ENCODE measurements at places on chromosomes 7 and 10.

DNA sequence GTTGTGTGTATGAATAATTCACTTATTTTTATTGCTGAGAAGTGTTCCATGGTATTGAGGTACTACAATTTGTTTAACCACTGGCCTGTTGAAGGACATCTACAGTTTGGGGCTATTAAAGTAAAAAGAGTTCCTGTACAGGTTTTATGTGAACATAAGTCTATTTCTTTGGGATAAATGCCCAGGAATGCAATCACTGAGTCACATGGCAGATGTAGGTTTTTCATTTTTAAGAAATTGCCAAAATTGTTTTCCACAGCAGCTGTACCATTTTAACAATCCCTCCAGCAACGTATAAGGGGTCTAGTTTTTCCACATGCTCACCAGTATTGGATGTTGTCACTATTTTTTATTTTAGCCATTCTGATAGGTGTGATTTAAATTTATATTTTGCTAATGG, 243.9 kb downstream of the TNS3 start:
- no peak for DNase-seq

GRCh38 chr7:40843338-40843985, 708.7 kb downstream of the SUGCT start:
- DNase-seq = no peak

DNA sequence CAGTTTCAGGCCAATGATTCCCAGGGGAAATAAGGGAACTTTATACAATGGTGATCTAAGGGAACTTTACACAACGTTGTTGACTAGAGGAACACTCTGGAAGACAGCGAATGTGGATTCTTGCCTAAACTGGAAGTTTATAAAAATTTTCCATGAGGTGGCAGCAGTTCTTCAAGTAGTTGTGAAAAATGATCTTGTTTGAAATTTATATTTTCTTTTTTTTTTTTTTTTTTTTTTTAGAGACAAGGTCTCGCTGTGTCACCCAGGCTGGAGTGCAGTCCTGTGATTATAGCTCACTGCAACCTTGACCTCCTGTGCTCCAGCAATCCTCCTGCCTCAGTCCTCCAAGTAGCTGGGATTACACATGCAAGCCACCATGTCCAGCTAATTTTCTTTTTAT, 32.1 kb upstream of the GTF2I start:
- DNase-seq = no peak

GRCh38 chr10:100519311-100520051, at the start of gene SEC31B:
Gene SEC31B, minus strand, starts transcription at chr10:100519861. Its CDS starts 2,909 bp downstream, at chr10:100516952.
- no peak for DNase-seq

DNA sequence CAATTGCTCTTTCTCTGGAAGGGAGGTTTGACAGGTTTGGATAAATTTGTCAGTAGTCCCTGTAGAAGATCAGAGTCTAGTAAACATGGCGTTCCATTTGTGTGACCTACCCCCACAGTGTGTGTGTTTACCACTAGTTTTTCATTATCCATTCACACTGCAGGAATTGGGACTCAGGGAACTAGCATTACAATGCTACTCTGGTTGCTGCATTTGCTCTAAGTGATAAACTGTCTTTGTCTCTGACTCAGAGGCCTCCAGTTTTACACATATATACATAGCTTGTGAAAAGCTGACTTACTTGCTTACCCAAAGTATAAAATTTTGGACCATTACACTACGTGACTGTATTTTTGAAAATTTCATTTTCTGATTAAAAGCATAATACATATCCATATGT, 1604.0 kb downstream of the REEP3 start:
- no peak for DNase-seq

- DNase-seq = no peak
Observed at GRCh38 chr10:78948621-78949030, 120.1 kb upstream of the ZMIZ1 start.

- DNase-seq = no peak
Observed at GRCh38 chr10:120969219-120969645, 118.1 kb downstream of the WDR11 start.

GRCh38 chr7:121397822-121398221, 1.7 kb upstream of the FAM3C start:
- no peak for DNase-seq

Data from T-helper 1 cell (primary cell).